Activated T-helper 1 cell treated with anti-CD3 and anti-CD28 coated beads, Interleukin-2, amount 50 U/mL, for 16 hours (primary cell): ENCODE measurements at places on chromosomes 16 and 17.

DNA sequence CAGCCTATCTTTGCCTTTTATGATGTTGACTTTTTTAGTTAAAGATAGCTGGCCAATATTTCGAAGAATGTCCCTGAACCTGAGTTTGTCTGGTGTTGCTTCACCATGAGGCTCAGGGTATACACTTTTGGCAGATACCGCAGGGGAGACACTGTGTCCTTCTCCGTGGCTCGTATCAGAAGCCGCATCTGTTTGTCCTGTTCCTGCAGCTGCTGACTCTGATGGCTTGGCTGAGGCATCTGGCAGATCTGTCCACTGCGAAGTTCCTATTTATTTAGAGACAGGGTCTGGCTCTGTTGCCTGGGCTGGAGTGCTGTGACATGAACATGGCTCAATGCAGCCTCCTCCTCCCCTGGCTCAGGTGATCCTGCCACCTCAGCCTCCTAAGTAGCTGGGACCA is 93.5 kb downstream of the CRISPLD2 start:
- DNase-seq: no peak

- DNase-seq: no peak
Observed at GRCh38 chr17:12040478-12040877, 19.8 kb downstream of the MAP2K4 start.

DNA sequence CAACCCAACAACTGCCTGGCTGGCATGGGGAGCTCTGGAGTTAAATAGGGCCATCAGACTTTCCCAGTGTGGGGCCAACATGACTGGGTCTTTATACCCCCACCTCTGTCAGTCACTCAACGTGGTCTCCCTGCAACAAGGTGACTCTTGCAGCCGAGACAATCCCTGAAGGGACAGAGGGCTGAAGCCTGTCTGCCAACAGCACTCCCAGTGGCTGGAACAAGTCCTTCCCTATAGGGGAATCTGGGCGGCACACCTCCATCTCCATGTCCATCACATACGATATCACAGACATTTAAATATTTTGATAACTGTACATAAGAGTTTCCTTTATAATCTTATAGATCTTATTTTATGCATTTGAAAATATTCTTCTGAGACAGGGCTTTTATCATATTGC is 4.8 kb upstream of the MAPT start:
- no peak for DNase-seq

DNA sequence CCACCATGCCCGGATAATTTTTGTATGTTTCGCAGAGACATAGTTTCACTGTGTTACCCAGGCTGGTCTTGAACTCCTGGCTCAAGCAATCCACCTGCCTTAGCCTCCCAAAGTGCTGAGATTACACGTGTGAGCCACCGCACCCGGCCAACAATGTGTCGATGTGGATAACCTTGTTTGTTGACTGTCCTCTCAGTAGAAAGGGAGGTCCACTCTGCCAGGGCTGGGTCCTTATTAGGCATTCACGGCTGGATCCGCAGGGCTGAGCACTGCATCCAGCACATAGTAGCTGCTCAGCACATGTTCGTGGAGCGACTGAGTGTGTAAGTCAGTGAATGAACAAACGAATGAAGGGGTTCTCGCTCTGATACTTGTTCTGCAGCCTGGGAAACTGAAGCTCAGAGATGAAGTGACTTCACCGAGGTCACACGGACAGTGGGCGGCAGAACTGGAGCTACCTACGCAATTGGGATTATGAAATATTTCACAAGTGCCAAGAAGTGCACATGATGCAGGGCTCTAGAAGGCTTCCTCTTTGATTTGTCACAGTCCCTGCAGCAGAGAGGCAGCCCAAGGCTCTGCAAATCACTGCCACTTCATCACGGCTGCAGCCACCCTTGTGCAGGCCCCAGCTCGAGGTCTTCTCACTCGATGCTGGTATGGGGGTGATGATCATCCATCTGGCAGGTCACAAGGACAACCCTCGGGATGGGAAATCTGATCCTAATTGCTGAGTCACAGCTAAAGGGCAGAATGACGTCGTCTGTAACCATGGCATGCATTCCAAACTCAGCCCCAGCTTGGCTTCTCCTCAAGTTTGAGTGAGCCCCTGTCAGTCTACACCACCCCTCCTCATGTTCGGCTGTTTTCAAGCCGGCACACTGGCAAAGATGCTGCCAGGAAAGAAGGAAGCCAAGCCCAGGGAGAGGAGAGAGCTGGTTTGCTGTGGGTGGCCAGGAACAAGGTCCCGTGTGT is 28.0 kb upstream of the SNN start:
- no peak for DNase-seq

DNA sequence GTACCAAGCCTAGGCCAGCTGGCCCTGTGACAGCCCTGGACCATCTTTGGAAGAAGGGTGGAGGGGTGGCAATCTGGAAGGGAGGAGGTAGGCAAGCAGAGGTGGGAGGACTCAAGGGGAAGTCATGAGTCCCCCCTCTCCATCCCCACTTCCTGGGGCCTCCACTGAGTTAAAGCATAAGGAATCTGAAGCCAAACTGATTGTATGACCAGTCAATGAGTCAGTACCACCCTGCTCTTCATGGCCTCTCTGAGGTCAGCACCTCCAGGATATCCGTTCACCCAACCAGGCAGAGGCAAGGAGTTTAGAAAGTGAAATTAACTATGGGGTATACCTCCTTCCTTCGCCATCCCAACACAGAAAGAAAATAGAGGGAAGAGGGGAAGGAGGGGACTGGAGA is 272.7 kb downstream of the SOX9 start:
- DNase-seq: no peak

- no peak for DNase-seq
Observed at GRCh38 chr16:55377840-55378239, 53.8 kb downstream of the IRX6 start.

DNA sequence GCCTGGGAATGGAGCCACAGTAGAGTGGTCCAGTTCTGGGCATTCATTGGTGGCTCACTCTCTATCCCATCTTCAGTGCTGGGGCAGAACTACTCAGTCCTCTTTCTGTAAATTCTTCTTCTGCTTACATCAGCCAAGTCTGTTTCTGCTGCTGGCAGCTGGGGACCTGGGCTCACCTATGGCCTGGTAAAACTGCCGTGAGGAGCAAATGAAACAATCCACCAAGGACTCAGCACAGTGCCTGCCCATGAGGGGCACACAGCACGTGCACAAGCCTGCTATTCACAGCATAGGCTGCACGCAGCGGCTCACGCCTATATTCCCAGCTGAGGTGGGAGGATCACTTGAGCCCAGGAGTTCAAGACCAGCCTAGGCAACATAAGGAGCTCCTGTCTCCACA is 30.9 kb upstream of the SNN start:
- DNase-seq: no peak

DNA sequence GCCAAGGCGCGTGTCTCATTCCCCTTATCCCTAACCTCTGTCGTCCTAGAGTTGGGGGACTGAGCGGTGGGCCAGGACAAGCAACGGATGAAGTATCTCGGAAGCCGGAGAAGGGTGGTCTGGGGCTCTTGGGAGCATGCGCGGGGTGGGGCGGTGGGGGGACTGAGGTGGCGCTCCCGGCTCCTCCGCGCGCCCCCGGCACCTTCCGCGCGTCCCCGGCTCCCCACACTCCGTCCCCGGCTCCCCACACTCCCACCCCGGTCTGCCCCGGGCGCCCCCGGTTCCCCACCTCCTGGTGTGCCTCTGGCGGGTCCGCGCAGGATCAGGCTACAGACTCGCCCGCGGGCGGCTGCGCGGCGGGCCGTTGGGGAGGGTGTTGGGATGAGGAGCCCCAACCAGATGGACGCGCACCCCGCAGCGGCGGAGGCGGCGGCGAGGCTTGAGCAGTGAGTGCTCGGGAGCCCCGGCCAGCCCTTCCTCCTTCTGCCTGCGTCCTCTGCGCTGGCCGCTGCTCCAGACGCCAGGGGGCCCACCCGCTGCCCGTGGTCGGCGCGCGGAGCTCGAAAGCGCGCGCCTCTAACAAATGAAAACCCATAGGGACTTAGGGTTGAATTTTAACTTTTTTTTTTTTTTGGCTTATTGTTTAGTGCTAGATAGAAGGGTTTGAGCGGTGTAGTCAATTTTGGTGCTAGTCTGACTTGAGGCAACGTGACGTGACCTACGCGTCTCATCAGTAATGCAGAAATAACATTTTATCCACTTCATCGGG is 5.6 kb upstream of the CRYM start:
- no peak for DNase-seq
